ENCODE measurements at places on chromosomes 5 and 9. TPM values are rescaled to one million over a fixed set of nuclear protein-coding genes. Genes with fewer than 3 reads are reported as not detected.

NOTCH1 gene
- 5.0 TPM for total RNA-seq

INSYN2B gene
- 0.63 TPM for total RNA-seq

CATSPER3 gene
- 0.40 TPM for total RNA-seq

KCNN2 gene
- total RNA-seq = not detected

PROB1 gene
- total RNA-seq = 0.28 TPM

All from A549 treated with ZK216348 at 1 μM for 4 hours (cell line).